ENCODE measurements at places on chromosomes 1 and 21.
A peak's percentile ranks its signal among the peaks of the same experiment; 100 is the strongest.

GRCh38 chr1:182430263-182431068 is 19.5 kb upstream of the RGSL1 start:
- no peak for DNase-seq

DNA sequence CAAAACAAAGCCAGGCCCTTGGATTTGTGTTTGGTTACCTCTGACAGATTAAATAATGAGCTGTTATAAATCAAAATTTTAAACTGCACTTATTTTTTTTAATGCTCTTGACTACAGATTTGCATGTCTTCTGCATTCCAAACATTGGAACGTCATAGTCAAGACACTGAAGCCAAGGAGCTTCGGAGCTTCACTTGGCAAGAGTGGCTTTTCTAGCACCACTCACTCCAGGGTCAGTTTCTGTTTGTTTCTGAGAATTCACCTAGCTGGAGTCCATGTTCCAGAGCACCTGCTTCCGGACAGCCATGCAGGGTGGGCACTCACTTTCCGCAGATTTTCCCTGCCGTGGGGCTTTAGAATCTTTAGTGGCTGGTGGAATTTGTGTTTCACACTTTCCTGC is 202.9 kb downstream of the ZP4 start:
- DNase-seq = no peak

DNA sequence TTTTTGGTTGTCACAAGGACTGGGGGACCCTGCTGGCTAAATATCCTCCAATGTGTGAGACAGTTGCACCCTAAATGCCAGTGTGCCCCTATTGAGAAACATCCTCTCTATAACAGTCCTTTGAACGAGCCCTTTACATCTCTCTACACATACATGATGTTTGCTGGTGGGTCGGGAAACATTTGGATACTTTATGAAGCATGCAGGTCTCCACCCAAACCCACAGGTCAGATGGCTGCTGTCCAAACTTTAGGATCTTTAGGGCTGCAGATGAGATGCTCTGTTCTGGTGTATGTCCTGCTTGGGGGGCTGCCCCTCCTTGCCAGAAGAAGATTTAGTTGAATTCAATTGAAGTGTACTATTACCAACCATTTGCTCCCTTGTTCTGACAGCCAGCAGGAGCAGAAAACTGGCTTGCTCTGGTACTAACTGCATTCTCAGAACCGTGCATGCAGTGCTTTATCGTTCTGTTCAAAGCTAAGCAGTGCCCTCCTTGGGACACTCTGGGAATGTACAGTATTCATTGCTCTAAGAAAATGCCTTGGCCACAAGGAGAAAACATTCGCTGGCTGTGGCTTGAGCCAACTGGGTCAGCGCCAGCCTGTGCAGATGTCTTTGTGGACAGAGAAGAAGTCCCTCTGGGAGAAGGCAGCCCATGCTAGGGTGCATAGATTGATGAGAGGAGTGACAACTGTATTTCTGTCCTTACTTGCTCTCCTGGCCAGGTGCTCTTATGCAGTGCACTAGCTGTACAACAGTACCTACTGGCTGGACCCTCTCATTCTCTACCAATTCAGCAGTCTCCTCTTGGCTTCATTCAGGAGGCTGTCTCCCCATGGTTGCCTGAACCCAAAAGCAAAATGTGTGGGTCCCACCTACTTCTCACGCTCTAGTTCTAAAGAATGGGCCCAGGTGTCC is 61.4 kb upstream of the DIRAS3 start:
- DNase-seq = peak; percentile 48

GRCh38 chr21:42556476-42556875 is 42.8 kb downstream of the SLC37A1 start:
- no peak for DNase-seq

Data from dermis microvascular lymphatic vessel endothelial cell (primary cell).